ENCODE measurements at places on chromosomes 1 and 21.
A peak's percentile ranks its signal among the peaks of the same experiment; 100 is the strongest.

DNA sequence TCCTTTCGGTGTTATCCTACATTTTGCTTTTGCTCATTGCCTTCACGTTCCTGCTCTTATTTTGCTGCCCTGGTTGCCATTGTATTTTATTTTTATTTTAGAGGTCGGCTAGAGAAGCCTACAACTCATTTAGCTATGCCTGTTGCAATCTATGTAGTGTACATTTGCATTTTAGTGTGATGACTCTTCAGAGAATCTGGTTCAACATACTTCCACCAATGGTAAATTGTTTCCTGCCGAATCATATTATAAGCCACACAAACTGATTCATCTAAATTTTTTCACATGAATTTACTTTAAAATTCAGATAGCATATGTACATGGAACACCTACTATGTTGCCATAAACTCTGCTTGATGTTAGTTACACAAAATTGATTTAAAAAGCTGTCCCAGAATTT, 1596.9 kb downstream of the PLA2G4A start:
- DNase-seq: no peak

DNA sequence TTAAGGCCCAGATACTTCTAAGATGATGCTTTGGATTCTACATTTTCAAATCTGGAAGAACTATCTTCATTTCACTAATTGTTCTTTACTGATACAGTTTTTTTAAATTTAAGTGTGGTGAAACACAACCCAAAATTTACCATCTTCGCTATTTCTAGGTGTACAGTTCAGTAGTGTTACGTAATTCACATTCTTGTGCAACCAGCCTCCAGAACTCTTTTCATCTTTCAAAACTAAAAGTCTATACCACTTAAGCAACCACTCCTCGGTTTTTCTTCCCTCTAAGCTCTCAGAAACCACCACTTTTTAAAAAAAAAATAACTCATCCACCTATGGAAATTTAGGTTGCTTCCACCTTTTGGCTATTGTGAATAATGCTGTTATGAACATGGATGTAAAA, 220.7 kb downstream of the PDE4B start:
- DNase-seq: no peak

GRCh38 chr1:31624309-31624708, 6.8 kb downstream of the HCRTR1 start:
- no peak for DNase-seq

- DNase-seq: no peak
Measured at GRCh38 chr1:17276568-17276967, 27.7 kb downstream of the PADI3 start.

GRCh38 chr1:29179641-29180184, 2.0 kb downstream of the SRSF4 start:
- no peak for DNase-seq

GRCh38 chr1:29835874-29836273, 599.6 kb downstream of the PTPRU start:
- DNase-seq: no peak

DNA sequence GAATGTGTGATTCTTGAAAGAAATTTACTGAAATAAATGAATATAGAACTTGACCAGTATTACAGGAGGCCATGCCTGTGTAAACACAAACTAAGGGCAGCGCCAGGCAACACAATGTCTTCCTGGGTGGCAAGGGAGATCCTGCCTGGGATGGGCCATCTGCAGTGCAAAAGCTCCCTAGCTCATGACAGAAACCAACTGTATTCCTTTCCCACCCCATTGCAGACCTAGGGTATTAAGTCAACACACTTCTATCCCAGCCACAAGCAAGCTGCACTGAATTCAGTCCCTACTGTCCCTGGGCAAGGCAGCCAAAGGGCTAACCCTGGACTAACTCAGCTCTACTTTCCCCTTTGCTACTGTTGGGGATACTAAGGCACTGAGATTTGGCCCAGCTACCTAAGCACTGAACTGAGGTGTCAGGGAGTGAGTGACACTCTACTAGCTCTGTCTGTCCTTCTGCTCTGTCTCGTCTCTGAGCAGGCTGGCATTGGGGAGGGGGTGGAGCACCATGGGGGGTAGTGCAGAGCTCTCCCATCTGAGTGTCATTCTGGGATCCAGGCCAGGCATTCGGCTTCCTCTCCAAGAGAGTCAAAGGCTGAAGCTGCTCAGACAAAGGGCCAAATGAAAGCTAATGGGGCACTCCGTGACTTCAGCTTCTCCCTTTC, 2.5 kb downstream of the INKA2 start:
- no peak for DNase-seq

DNA sequence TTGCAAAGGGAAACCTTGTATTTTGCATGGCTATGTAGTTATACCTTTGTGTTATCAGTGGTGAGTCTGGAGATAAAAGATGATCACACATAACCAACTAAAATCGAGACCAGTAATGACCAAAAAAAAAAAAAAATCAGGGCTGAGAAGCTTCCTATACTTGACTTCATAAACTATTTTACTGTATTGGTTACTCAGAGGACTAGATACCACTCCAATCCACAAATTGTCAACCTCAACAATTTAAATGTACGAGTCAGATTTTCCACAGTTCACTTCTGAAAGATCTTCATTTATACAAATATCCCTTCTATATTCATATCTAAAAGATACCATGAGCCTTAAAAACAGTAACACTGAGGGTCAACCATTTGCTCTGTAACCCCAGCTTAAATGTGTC, 71.7 kb downstream of the NRIP1 start:
- no peak for DNase-seq

- no peak for DNase-seq
Measured at GRCh38 chr1:13623021-13623637, 39.5 kb downstream of the PDPN start.

DNA sequence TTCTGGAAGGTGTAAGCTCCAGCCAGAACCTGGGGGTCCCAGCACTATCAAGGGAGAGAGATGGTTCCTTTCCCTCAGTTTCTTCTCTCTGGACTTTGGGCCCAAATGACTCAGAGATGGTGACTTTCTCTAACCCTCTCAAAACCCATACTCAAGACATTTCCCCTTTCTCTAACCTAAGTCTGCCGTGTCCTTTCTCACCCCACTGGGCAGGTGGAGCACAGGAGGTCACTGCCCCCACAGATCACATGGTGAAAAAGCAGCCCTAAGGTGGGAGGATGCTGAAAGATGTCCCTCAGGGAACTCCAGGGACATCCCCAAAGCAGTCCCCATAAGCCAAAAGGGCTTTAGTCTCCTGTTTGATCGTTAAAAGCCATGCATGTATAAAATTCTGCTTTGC, 173.7 kb downstream of the HIVEP3 start:
- no peak for DNase-seq

DNA sequence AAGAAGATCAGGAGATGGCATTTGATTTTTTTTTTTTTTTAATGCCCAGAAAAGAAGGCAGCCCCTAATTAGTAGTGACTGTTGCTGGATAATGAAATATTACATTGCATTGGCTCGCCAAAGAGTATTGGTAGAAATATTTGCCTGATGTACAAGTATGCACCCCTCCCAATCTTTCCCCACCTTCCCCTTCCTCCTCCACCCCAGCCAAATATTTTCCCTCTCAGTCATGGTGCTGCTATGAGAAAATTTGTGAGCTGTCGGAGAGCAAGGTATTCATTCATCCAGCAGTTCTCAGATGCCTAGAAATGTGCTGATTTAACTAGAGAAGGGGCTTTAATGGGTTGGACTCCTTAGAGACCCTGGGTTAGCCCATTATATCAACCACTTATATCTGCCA, 50.5 kb upstream of the IKBKE start:
- DNase-seq: no peak

DNA sequence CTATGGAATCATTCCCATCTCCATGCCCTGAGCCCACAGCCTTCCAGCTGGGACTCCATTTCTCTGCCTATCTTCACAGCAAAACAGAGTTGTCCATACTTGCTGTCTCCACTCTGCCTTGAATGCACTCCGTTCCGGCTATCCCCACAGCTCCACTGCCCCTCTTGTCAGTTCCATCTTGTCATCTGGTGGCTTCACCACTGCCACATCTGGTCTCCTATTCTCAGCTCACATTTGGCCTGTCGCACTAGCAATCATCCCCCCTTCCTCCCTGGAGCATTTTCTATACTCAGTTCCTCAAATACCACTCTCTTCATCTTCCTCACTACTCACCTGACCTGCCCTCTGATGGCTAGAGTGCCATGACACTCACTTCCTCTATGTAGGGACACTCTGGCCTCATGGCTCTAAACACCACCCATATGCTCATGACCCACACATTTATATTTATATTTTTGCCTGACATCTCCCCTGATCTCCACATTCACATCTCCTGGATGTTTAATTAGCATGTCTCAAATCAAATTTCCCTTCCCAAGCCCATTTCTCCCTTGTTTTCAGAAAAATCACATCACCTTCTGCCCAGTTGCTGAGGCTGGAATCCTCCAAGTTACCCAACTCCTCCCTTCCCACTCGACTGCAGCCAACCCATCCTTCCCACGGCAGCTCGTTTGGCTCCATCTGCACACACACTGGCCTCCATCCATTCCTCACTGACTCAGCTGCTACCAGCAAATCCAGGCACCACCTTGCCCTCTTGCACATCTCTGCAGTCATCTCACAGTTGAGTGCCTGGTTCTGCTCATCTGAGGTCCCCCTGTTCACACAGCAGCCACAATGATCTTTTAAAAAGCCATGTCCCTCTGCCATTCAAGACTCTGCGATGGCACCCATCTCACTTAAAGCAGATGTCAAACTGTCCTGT, 6.1 kb downstream of the ZNF692 start:
- DNase-seq: no peak

DNA sequence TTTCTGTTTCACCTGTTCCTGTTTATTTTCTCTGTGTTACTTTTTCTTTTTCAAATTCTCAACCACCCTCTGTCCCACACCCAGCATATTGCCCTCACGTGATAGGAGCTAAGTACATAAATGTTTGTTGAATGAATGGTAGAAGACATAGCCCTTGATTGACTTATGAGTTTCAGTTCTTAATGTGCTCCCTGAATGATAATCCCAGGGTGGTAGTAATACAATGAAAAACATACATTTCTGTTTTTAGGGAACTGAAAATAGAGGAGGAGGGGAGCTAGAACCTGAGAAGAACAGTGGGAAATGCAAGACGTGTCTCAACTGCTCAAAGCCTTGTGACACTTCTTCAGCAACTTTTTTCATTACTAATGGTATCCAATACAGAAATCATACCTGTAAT, 147.1 kb downstream of the SPATA46 start:
- DNase-seq: no peak

DNA sequence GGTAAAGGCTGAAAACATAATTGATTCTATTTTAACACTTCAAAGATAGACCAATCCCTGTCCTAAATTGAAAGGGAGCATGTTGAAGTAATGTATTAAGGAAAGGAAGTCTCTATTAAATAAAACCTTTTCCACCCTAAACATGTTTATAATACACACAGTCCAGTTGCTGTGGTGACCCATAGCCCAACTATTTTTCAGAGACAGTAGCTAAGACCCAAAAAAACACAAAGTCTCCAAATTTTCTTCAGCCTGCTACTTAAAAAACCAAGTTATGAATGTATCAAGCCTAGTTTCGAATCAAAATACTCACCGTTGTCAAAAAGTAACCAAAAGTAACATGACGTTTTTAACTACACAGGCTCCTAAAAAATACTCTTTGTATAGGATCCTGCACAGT, 1.6 kb downstream of the ELK4 start:
- no peak for DNase-seq

GRCh38 chr1:59520194-59520593, 223.3 kb downstream of the FGGY start:
- DNase-seq: no peak

GRCh38 chr21:18253221-18253620, 8.6 kb downstream of the CHODL start:
- DNase-seq: no peak

DNA sequence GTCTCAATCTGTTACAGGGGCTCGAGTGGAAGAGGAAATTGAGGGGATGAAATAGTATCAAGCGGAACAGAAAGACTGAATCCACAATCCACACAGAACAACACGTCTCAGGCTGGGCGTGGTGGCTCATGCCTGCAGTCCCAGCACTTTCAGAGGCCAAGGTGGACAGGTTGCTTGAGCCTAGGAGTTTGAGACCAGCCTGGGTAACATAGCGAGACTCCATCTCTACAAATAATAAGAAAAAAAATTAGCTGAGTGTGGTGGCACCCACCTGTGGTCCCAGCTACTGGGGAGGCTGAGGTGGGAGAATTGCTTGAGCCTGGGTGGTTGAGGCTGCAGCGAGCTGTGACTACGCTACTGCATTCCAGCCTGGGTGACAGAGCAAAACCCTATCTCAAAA, 25.7 kb downstream of the VPS26C start:
- no peak for DNase-seq

DNA sequence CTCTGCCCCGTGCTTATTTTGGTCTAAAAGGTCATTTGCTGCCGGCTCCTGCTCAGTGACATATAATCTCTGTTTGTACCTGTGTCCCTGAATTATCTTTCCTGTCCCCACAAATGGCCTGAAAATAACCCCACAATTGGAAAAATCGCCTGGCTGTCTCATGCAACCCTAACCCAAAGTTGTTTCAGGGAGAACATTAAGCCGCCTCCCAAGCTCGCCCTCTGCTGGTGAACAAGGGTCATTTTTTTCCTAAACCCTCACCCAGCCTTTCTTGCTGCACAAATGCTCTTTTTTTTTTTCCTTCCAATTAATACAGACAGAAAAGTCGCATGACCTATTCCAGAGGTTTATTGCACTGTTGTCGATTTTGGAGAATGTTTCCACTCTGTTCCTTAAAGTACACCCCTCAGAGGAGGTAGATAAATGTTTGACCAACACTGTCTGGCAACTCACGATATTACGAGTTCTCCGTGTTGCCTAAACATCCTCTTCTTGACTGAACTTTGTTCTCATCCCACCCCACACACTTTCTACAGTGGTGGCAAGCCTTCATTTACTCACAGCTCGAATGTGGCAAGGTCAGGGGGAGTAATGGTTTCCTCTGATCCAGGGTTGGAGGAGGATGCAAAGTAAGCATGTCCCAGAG, 148.7 kb downstream of the ZZZ3 start:
- peak; percentile 49 for DNase-seq

DNA sequence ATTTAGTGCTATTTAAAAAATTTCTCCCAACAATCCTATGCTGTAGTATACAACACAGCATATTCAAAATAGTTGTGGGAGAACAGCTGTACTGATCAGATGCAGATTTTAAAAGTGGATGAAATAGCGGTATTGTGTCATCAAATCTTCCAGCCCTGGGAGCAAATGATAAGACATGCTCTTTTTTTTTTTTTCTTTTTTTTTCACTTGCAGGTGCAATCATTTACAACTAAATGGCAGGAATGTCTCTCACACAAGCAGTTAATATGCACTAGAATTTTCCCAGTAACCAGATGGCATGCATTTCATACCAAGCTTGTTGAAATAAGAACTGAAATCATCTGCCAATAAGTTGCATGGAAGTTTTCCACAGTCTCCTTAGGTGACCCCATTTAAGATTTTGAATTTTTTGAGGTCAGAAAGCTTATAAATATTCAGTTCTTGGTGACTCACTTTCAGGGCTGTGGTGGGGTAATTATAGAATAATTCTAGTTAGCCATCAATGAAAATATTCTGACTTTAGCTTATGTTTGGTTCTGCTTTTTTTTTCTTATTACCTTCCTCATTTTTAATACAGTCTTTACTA, 623.9 kb upstream of the NR5A2 start:
- no peak for DNase-seq
